ENCODE measurements at places on chromosomes 4 and X. TPM values are rescaled to one million over a fixed set of nuclear protein-coding genes. Genes with fewer than 3 reads are reported as not detected.

- H3K36me3 ChIP-seq = no peaks in the 10 kb centered on the region
- no peaks in the 10 kb centered on the region for H3K27me3 ChIP-seq
- H3K4me3 ChIP-seq = no peak overlapping the region
- H3K4me1 ChIP-seq = no peaks in the 10 kb centered on the region
Measured at GRCh38 chr4:53620956-53621355, 29.7 kb upstream of the LNX1 start.

GRCh38 chrX:24305905-24306304 is 8.0 kb downstream of the SUPT20HL2 start:
- H3K27me3 ChIP-seq = no peaks in the 10 kb centered on the region
- no peak overlapping the region for H3K4me3 ChIP-seq
- no peak overlapping the region for H3K27ac ChIP-seq
- DNase-seq = no peak
- no peaks in the 10 kb centered on the region for H3K4me1 ChIP-seq
- H3K36me3 ChIP-seq = no peaks in the 10 kb centered on the region

DNA sequence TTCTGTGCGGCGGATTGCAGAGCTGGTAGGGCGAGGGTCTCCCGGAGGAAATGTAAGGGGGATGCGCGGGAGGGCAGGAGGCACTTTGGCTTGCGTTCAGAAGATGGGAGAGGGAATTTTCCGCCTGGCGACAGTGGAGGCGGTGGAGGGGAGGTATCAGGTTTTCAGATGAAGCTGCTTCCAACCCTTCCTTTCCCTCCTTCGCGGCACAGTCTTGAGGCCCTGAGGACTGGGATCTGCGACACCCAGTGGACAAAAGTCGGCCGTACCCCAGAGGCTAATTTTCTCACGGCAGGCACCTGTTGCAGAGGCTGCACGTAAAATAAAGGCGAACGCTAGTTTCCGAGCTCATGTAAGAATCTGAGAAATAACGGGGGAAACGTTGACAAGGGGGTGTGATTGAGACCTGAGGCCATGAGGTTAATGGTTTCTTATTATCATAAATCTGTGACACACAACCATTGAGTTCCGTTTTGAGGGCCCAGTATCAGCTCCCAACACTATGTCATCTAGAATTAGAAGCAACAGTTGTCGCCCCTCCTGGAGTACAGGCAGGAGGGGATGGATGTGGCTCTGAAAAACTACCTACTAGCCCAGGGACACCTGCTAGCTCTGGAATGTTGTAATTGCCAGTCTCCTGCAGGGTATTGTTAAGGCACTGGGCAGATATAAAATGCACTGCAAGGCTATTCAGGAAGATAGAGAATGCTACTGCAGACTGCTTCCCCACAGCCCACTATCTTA is 1.1 kb downstream of the ZCCHC18 start:
- DNase-seq = no peak
- H3K27me3 ChIP-seq = no peaks in the 10 kb centered on the region
- H3K36me3 ChIP-seq = no peaks in the 10 kb centered on the region
- H3K4me1 ChIP-seq = no peaks in the 10 kb centered on the region

- H3K36me3 ChIP-seq = no peaks in the 10 kb centered on the region
- no peaks in the 10 kb centered on the region for H3K4me1 ChIP-seq
- H3K4me3 ChIP-seq = no peak overlapping the region
- peak; percentile 5 for DNase-seq
- H3K27me3 ChIP-seq = no peaks in the 10 kb centered on the region
Measured at GRCh38 chrX:153299855-153300254, 21.7 kb downstream of the PNMA6F start.

Gene SRPX2
- total RNA-seq = 29.8 TPM

Gene PLK4
- total RNA-seq = 0.83 TPM

Gene RTL9
- not detected for total RNA-seq

Gene GAGE12J
- not detected for total RNA-seq
